GM13976 (cell line): ENCODE measurements at places on chromosomes 3 and 15.

DNA sequence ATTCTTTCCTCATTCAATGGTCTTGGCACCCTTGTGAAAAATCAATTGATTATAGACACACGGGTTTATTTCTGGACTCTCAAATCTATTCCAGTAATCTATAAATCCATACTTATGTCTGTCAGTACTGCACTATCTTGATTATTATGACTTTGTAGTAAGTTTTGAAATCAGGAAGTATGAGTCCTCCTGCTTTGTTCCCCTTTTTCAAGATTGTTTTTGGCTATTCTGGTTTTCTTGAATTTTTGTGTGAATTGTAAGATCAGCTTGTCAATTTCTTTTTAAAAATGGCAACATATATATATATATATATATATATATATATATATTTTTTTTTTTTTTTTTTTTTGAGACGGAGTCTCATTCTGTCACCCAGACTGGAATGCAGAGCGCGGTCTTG lies 32.3 kb upstream of the CFAP20DC start:
- no peak for DNase-seq

- no peak for DNase-seq
Observed at GRCh38 chr3:81911221-81911620, 149.8 kb upstream of the GBE1 start.

- DNase-seq: no peak
Observed at GRCh38 chr3:2921452-2921851, 188.7 kb downstream of the IL5RA start.

DNA sequence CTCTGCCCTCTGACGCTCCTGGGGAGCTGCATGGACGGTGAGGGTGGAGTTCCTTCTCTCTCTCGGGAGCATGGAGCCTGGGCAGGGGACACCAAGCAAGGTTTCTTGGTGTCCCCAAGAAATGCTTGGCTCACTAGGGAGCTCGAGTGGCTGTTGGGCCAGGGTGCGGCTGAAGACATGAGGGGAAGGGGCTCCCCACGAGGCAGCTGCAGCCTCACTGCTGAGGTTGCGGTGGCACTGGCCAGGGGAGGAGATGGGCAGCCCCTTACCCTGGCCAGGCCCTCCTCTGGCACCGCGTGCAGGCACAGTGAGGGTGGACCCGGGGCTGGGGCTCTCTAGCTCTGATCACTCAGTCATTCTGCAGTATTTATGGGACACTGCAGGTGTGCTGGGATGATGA lies 43.5 kb upstream of the SLC41A3 start:
- no peak for DNase-seq

DNA sequence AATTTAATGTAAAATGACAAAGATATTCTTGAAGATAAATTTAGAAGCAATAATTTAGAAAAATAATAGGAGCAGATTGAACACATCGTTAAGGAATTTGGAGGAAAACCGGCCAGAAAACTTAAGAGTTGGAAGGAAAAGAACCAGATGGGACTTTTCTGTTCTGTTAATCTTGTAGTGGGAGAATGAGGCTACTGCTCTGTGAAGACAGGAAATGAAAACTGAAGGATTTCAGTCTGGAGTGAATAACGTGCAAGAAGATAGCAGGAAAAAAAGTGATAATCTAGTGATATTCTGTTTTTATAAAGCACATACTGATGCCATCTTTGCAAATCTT lies 74.2 kb downstream of the DPPA2 start:
- DNase-seq: no peak

DNA sequence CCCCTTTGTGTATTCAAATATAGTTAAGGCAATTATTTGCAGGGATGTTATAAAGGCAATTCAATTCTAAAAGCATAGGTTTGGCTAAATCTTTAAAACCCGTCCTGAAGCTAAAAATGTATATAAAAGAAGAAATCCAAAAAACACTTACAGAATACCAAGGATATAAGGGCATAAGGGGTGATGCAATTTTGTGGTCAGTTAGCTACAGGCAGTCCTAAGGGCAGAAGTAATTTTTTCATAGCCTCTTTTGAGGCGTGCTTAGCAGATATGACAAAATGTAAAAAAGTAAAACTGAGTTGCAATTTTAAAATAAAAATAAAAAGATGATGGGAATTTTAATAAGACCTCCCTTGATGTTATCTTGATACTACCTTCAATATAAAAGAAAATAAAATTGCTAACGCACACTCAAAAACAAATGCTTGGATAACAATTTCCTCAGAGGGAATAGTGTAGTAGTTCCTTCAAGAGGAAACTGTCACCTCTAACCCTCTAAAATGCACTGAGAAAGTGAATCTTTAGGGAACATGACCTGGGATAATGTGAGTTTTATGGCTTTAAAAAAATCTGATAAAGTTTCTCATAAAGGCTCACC lies 104.2 kb downstream of the MYH15 start:
- DNase-seq: no peak

GRCh38 chr15:98860281-98861041 lies 147.1 kb downstream of the PGPEP1L start:
- DNase-seq: no peak

- no peak for DNase-seq
Observed at GRCh38 chr3:71351403-71352149, 232.0 kb downstream of the FOXP1 start.

GRCh38 chr3:5613599-5613998 lies 426.1 kb downstream of the EDEM1 start:
- DNase-seq: no peak

DNA sequence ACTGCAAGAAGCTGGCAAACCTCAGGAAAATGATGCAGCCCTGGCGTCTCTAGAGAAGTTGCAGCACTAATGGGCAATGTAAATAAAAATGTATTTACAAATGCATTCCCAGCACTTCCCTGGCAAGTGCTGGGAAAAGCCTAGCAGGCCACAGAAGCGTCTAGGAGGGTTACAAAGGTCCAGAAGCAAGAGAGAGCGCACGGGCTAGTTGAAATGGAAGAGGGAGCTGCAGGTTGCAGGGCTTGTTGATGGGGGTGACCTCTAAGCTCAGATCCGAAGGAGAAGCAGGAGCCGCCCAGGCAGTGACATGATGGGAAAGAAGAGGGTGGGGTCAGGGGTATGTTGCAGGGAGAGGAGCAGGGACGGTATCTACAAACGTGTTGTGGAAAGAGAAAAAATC lies 2.7 kb upstream of the KNL1 start:
- DNase-seq: no peak

DNA sequence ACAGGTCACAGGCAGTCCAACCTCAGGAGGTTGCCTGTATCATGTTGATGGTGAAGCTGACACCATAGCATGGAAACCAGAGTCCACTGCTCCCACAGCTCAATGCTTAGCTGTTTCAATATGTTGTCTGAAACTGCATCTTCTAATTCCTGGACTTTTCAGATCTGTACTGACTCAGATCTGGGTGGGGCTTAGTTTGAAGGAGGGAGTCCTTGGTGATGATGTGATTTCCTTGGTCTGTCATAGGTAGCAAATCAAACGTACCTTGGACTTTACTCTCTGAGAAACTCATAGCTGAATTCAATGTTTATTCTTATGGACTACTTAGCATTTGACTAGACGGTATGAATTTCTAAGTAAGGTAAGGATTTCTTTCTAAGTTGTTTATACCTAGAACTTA lies at the start of gene HHLA2:
Gene HHLA2 (plus strand): TSS at position 310 of the 400 bp plus-strand sequence. CDS start 55,266 bp downstream, outside the sequence.
- DNase-seq: no peak

DNA sequence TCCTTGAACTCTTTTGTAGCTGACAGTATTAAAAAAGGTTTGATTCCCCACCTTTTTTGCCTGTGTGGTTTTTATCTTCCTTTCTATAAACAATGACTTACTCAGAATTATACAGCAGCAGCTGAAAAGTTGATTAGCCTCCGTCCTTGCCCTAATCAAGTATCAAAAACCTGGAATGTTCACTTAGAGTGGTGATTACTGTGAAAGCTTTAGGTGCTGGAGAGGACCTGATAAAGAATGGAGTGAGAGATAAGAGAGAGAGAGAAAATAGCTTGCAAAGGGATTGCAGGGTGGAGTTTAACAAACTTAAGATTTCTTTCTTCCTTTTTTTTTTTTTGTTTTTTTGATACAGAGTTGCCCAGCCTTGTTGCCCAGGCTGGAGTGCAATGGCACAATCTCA lies 6.7 kb downstream of the CGNL1 start:
- DNase-seq: no peak

- no peak for DNase-seq
Observed at GRCh38 chr3:52204337-52205073, 6.5 kb downstream of the ALAS1 start.

- DNase-seq: no peak
Observed at GRCh38 chr15:39582977-39583595, 2.2 kb downstream of the THBS1 start.

GRCh38 chr3:8625991-8626390 lies 18.6 kb downstream of the SSUH2 start:
- DNase-seq: no peak

- DNase-seq: no peak
Observed at GRCh38 chr3:152038490-152038889, 165.0 kb downstream of the SUCNR1 start.

DNA sequence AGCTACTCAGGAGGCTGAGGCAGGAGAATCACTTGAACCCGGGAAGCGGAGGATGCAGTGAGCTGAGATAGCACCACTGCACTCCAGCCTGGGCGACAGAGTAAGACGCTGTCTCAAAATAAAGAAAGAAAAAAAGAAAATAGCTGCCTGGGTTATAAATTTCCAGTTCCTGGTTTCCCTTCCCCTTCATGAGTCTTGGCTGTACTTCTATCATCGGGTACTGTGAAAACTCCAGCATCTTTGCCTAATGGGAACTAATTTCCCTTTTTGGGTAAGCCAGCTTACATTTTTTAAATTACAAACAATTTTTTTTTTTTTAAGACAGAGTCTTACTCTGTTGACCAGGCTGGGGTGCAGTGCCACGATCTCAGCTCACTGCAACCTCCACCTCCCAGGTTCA lies 15.0 kb downstream of the DENND4A start:
- no peak for DNase-seq

DNA sequence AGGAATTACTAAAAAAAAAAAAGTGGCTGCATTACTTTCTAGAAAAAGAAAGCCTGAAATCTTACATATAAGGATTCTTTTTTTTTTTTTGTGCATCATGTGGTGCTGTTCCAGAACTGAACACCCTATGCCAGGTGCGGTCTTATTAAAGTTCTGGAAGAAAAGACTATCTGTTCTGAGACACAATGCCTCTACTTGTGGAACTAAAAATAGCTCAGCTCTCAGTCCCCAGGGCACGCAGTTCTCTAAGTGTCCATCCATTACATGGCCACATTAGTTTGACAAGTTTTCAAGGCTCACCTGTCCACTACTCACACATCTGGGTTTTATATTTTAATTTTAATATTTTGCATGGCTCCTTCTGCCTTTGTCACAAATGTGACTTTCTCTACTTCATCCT lies 126.6 kb upstream of the ADAMTS9 start:
- DNase-seq: no peak

DNA sequence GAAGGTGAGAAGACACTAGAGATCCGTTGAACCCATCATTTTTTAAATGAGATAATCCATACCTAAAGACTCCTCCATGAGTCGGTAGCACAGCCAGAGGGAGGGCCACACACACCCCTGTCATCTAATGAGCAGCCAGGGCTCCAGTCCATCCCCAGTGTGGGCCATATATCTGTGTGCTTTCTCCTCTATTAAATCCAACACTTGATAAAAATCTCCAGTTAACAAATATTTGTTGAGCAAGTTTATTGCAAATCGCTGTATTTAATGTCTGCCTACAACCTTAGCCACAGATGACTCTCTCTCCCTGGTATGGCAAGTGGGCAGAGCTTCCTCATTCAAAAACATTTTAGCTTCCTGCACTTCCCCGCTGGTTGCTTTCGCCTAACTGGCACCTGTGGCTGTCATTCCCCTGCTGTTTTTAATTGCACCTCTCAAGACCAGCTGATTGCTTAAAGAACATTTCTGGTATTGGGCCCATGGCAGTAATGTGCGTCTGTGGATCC lies 82.8 kb downstream of the SMAD3 start:
- no peak for DNase-seq

- DNase-seq: no peak
Observed at GRCh38 chr3:53672981-53673380, 173.2 kb downstream of the CHDH start.

DNA sequence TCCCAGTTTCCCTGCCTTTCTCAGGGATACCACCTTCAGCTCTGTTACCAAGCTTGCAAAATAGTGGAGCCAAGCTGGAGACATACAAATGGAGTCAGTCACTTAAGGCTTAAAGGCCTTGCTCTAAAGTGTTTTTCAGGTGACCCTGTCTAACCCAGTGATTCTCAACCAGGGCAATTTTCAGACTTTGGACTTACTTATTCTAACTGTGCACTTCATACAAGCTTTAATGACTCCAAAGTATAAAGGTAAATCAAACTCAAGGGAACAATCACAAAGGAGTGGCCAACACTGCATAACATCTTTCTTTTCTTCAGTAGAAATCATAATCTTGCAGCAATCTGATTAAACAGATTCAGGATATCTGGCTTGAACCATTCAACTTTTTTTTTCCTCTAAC lies 9.4 kb downstream of the ANO10 start:
- no peak for DNase-seq

GRCh38 chr15:78974272-78974918 lies 29.5 kb upstream of the CTSH start:
- DNase-seq: no peak

- DNase-seq: no peak
Observed at GRCh38 chr3:13966302-13966701, 86.4 kb upstream of the WNT7A start.

GRCh38 chr15:30956216-30957124 lies 35.0 kb downstream of the MTMR10 start:
- no peak for DNase-seq

- DNase-seq: no peak
Observed at GRCh38 chr3:107346564-107346963, 30.7 kb upstream of the CCDC54 start.

- no peak for DNase-seq
Observed at GRCh38 chr3:36065321-36065720, 315.0 kb upstream of the STAC start.

DNA sequence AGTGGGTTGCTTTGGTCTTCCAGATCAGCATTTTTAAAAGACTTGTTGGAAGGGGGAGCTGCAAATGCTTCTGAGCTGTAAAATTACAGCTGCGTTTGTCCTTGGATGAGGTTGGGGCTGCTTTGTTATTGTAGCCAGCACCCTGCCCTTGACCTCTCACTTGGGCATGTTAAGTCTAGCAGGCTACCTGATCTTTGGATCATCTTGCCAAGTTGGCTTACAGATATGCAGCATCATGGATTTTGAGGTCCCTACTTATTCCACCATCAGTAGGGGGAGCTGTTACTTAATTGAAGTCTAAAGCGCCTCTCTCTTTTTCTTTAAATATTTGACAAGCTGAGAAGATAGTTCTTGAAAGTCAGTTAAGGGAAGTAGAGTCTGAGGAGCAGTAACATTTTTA lies 793.0 kb downstream of the MCTP2 start:
- DNase-seq: no peak

GRCh38 chr3:32336113-32336498 lies 55.5 kb upstream of the CMTM7 start:
- no peak for DNase-seq
